ENCODE measurements at places on chromosomes 2 and 18.
A peak's percentile ranks its signal among the peaks of the same experiment; 100 is the strongest.

- H3K4me3 ChIP-seq = no peak overlapping the region
- no peak for DNase-seq
- H3K36me3 ChIP-seq = no peaks in the 10 kb centered on the region
- no peaks in the 10 kb centered on the region for H3K27me3 ChIP-seq
- no peak overlapping the region for H3K27ac ChIP-seq
- peaks cover 24% of the 10 kb centered on the region for H3K4me1 ChIP-seq
Observed at GRCh38 chr2:240962300-240963064, 35.9 kb upstream of the SNED1 start.

DNA sequence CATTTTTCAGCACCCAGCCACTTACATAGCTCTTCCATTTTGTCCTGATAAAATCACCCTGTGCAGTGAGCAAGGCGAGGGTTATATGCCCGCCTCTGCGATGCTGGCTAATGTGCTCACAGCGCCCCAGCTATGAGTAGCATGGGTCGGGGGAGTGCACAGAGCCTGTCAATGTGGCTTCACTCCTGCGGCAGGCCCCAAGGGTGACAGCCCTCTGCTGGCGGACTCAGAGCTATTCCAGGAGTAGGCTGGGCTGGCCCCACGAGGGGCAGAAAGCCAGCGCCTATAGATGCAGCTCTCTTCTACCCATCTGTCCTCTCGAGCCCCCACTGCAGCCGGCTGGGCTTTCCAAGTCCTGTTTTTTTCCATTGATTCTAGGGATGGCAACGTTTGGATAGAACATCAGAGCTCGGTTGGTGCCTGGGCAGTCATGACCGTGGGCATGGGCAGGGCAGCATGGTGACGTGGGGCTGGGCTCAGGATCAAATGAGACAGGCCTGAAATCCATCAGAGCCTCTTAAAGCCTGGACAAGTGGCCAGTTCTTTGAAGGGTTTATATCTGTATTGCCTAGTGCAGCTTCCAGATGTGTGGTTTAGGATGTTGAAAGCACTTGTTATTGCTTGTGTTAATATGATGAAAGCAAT lies 134.7 kb downstream of the MCFD2 start:
- no peak for DNase-seq
- H3K27me3 ChIP-seq = no peaks in the 10 kb centered on the region
- no peaks in the 10 kb centered on the region for H3K4me1 ChIP-seq
- H3K4me3 ChIP-seq = no peak overlapping the region
- H3K36me3 ChIP-seq = no peaks in the 10 kb centered on the region

- no peaks in the 10 kb centered on the region for H3K36me3 ChIP-seq
- H3K4me3 ChIP-seq = no peak overlapping the region
- H3K27ac ChIP-seq = no peak overlapping the region
Observed at GRCh38 chr2:57343391-57344006, 703.1 kb upstream of the VRK2 start.

DNA sequence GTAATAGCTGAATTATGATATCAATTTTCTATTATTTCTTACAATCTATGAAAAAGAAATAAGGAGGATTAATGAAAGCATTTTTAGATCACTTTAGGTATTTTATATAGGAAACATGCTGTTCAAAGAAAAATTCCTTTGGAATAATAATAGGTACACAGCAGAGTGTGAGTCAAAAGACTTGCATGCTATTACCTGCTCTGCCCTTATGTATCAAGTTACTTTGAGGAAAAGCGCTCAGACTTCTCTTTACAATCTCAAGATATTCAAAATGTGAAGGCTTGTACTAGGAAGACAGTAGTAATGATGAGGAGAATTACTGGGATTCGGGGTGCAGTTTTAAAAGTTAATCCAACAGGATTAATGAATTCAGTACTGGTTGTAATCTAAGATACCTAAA lies 29.1 kb upstream of the RNU4ATAC start:
- no peaks in the 10 kb centered on the region for H3K27me3 ChIP-seq
- H3K27ac ChIP-seq = no peak overlapping the region
- H3K4me1 ChIP-seq = no peaks in the 10 kb centered on the region
- H3K36me3 ChIP-seq = peaks cover 41% of the 10 kb centered on the region
- H3K4me3 ChIP-seq = no peak overlapping the region

- H3K4me3 ChIP-seq = no peak overlapping the region
- H3K36me3 ChIP-seq = no peaks in the 10 kb centered on the region
- H3K27ac ChIP-seq = no peak overlapping the region
- H3K4me1 ChIP-seq = peaks cover 14% of the 10 kb centered on the region
- no peaks in the 10 kb centered on the region for H3K27me3 ChIP-seq
- DNase-seq = peak; percentile 61
Observed at GRCh38 chr18:76524900-76525698, 30.1 kb upstream of the ZNF516 start.

GRCh38 chr2:85705680-85706039 lies 11.5 kb downstream of the GNLY start:
- H3K4me1 ChIP-seq = peaks cover 19% of the 10 kb centered on the region
- H3K36me3 ChIP-seq = no peaks in the 10 kb centered on the region
- DNase-seq = no peak
- H3K4me3 ChIP-seq = no peak overlapping the region
- no peaks in the 10 kb centered on the region for H3K27me3 ChIP-seq

GRCh38 chr2:213934560-213934959 lies 476.3 kb upstream of the VWC2L start:
- H3K36me3 ChIP-seq = no peaks in the 10 kb centered on the region
- H3K4me1 ChIP-seq = no peaks in the 10 kb centered on the region
- H3K27me3 ChIP-seq = no peaks in the 10 kb centered on the region
- H3K27ac ChIP-seq = no peak overlapping the region
- H3K4me3 ChIP-seq = no peak overlapping the region

GRCh38 chr2:183532514-183532913 lies 408.3 kb downstream of the NUP35 start:
- H3K4me1 ChIP-seq = no peaks in the 10 kb centered on the region
- no peak overlapping the region for H3K4me3 ChIP-seq
- H3K36me3 ChIP-seq = no peaks in the 10 kb centered on the region
- H3K27me3 ChIP-seq = no peaks in the 10 kb centered on the region

- H3K27ac ChIP-seq = peak overlapping the region; percentile 69
- H3K27me3 ChIP-seq = no peaks in the 10 kb centered on the region
- no peaks in the 10 kb centered on the region for H3K36me3 ChIP-seq
- peak overlapping the region; percentile 83 for H3K4me3 ChIP-seq
- peak; percentile 72 for DNase-seq
Observed at GRCh38 chr2:42169874-42170521, 845 bp downstream of the EML4 start.

DNA sequence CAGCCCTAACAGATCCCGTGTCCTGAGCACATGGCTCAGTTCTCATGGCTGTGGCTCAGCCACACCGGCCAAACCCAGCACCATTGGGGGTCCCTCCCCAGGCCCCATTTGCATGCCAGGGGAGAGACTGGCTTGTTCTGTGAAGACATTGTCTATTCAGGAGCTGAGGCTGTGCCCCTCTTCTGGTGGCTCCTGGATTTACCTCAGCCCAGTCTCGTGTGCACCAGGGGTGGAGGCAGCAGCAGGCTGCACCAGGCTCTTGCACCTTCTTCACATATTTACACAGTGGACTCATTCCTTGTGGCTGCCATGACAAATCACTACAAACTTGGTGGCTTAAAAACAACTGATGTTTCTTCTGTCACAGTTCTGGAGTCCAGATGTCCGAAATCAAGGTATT lies 92.4 kb upstream of the ITGA6 start:
- no peak overlapping the region for H3K27ac ChIP-seq
- no peaks in the 10 kb centered on the region for H3K4me1 ChIP-seq
- H3K27me3 ChIP-seq = no peaks in the 10 kb centered on the region
- no peak overlapping the region for H3K4me3 ChIP-seq

GRCh38 chr2:219523031-219523671 lies 8.9 kb downstream of the ASIC4 start:
- H3K4me3 ChIP-seq = peak overlapping the region; percentile 36
- no peaks in the 10 kb centered on the region for H3K4me1 ChIP-seq
- no peaks in the 10 kb centered on the region for H3K36me3 ChIP-seq
- peak; percentile 77 for DNase-seq
- H3K27me3 ChIP-seq = peaks cover 23% of the 10 kb centered on the region

GRCh38 chr2:226093364-226093763 lies 693.9 kb downstream of the NYAP2 start:
- no peak overlapping the region for H3K4me3 ChIP-seq
- H3K27ac ChIP-seq = no peak overlapping the region
- no peaks in the 10 kb centered on the region for H3K4me1 ChIP-seq
- H3K27me3 ChIP-seq = no peaks in the 10 kb centered on the region

- H3K27me3 ChIP-seq = no peaks in the 10 kb centered on the region
- H3K36me3 ChIP-seq = no peaks in the 10 kb centered on the region
- no peak overlapping the region for H3K4me3 ChIP-seq
- DNase-seq = no peak
Observed at GRCh38 chr2:98242003-98242402, 104.3 kb upstream of the CNGA3 start.

DNA sequence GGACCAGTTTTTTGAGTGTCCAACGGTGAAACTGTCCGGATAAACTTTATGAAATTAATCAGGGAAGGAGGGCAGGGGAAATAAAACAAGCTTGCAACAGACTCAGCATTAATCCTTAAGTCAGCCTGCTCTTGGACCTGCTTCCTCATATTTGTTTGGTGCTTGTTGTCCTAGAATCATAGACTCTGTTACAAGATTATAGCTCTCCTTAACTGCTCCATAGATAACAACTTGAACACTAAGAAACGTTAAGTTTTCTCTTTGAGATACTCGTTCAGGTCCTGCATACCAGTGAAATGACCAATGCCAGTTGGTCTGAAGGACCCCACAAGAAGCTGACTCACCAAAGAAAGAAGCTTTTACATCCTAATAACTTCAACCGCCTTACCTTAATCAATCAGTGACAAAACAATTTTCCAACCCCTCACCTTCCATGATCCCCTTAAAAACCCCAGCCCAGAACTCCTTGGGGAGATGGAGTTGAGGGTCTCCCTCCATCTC lies 493.2 kb downstream of the PID1 start:
- no peaks in the 10 kb centered on the region for H3K27me3 ChIP-seq
- no peak overlapping the region for H3K27ac ChIP-seq
- DNase-seq = no peak
- H3K36me3 ChIP-seq = no peaks in the 10 kb centered on the region
- no peak overlapping the region for H3K4me3 ChIP-seq

- H3K27me3 ChIP-seq = no peaks in the 10 kb centered on the region
- DNase-seq = peak; percentile 26
Observed at GRCh38 chr2:159562248-159562647, 54.1 kb downstream of the BAZ2B start.

DNA sequence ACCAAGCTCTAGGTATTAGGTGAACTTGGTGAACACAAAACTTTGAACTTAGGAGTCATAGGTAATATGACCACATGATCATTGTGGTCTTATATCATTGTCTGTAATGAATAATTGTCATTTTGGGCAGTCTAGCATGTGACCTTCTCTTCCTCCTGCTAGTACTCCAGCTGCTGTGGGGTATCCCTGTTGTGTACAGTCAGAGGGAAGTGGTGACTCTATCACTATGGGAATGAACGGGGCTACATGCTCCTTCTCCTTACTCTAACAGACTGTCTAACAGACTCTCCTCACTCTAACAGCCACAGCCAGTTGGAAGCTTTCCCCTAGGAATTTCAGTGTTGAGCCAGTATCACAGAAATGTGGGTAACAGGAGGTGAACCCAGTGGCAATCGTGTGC lies 68.2 kb upstream of the NEDD4L start:
- no peaks in the 10 kb centered on the region for H3K36me3 ChIP-seq
- peaks cover 2% of the 10 kb centered on the region for H3K27me3 ChIP-seq
- no peak for DNase-seq
- no peak overlapping the region for H3K27ac ChIP-seq
- H3K4me1 ChIP-seq = no peaks in the 10 kb centered on the region

- H3K4me1 ChIP-seq = peaks cover 22% of the 10 kb centered on the region
- no peak for DNase-seq
- no peaks in the 10 kb centered on the region for H3K27me3 ChIP-seq
- no peaks in the 10 kb centered on the region for H3K36me3 ChIP-seq
Observed at GRCh38 chr18:44830581-44830980, 149.9 kb downstream of the SETBP1 start.

All from common myeloid progenitor, CD34-positive (primary cell).